ENCODE measurements at places on chromosomes 16 and 17.
A peak's percentile ranks its signal among the peaks of the same experiment; 100 is the strongest.

DNA sequence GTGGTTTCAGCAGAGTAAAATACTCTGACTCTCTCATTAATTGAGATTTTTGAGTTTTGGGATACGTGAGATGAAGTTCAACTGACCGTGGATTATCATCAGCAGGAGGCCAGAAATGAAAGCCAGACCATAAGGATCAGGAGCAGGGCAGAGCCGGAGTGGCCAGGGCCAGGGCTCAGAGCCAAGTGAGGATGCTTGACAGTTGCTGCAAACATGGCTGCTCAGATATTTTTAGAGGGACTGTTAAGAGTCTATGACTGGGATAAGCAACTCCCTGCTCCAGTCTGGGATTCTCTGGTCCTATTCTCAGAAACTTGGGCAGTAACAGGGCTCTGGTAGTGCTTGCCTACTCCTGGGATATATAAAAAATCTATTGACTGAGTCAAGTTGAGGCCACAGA is 17.6 kb upstream of the CDH13 start:
- no peak for DNase-seq

DNA sequence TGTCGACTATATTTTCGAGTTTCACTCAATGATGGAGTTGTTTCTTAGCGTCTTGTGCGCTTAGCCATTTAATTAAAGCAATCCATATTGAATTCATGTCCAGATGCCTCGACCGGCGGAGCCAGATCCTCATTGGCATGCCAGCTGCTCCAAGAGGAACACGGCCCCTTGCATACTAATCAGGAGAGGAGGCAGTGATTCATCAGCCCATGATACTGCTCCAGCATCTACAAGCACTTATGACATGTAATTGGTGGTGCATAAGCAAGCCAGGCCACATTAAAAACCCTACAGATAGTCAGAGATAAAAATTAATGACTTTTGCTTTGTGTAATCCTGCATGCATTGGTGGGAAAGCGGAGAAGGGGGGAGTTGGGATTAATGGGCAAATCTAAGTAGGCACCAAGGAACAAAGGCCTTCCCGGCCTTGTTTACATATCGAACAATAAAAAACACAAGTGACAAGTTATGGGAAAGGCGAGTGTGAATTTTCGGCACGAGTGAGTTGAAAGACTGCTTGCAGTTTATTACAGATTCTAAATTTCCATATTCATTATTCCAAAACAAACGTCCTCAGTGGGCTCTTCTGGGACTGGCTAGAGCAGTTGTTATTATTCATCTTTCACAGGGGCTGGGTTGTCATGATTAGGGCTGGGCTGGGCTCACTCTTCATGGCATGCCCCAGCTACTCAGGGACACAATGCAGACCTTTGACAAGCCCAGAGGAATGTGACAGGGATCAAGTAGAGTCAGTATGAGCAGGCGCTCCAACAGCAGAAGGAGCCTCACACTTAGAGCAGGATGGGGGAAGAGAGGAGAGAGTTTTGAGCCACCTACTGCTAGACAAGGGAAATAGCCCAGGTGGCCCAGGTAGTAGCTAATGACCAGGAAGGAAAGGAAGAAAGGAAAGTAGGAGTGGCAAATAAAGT is 281.7 kb upstream of the ZFHX3 start:
- DNase-seq = no peak

GRCh38 chr17:53150101-53150698 is 672.5 kb upstream of the KIF2B start:
- no peak for DNase-seq

DNA sequence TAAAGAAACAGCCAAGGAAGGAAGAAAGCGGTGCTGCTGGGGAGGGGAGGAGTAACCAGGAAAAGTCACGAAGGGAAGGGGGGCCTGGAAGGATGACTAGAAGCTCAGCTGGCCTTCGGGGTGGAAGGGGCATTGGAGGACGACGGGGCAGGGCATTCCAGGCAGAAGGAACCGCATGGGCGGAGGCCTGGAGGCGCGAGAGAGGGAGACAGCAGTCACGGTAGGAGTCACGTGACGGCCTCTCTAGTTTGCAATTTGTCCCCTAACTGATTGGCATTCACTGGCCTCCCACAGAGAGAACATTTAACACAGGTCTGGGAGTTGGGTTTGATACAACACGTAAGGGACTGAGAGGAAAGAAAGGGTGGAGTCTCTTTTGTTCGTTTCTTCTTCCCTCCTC is 63.9 kb downstream of the RTN4RL1 start:
- no peak for DNase-seq

GRCh38 chr17:6711081-6711674 is 2.0 kb downstream of the SLC13A5 start:
- no peak for DNase-seq

- no peak for DNase-seq
Observed at GRCh38 chr17:67666028-67666427, 51.7 kb upstream of the NOL11 start.

GRCh38 chr17:74604761-74605160 is 12.7 kb upstream of the CD300LD start:
- DNase-seq = no peak

GRCh38 chr17:8147141-8147804 is 4.9 kb downstream of the PER1 start:
- no peak for DNase-seq

- no peak for DNase-seq
Observed at GRCh38 chr16:24729951-24730815, 732 bp downstream of the TNRC6A start.

- DNase-seq = no peak
Observed at GRCh38 chr17:80937462-80938381, 53.9 kb upstream of the CHMP6 start.

DNA sequence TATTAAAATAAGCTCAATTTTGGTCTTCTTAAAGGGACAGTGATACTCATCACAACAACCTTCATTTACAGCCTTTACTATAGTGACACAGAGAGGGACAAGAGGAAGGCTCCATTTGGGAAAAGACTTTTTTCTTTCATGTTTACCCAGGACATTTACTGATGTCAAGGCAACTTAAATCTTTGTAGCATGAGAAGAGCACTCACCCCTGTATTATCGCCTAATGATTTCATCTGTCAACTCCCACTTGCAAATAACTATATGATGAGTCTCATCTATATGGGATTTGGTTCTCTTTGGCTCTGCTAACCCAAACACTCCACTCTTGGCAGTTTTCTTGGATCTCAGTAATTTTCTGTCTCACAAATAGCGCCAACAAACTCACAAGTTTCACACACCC is 24.1 kb downstream of the BLMH start:
- no peak for DNase-seq

- DNase-seq = no peak
Observed at GRCh38 chr16:66481943-66482390, 54.9 kb downstream of the BEAN1 start.

GRCh38 chr17:6669479-6670212 is 18.1 kb downstream of the C17orf100 start:
- no peak for DNase-seq

DNA sequence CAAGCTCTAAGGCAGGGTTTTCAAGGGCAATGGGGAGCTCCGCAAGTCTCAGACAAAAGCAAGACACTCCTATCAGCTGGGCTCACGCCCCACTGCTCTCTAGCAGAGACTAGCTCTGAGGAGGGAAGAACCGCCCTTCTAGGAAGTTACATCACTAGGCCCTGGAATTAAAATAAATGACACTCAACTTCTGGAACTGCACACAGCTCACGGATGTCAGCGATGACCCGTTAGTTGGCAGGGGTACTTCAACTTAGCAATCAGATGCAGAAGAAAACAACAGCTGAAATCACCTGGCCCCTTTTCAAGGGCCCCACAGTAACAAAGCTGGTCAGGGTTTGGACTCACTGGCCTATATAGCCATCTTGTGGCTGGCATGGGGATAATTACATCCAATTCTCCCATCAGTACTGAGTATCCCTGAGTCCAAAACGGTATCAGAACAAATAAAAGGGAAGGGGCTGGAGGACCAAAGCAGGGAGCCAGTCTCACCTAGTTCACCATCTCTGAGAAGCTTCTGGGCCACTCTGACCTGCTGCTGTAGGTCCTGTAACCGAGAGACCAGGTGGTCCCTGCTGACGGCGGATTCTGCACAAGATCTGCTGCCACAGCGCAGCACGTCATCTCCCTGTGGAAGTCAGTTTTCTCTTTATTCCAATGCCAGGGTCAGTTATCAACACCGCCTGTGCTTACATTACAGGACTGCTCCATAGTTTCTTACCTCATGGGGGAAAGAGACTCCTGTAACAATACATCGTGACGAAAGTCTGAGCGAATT is 22.2 kb downstream of the SERPINF1 start:
- no peak for DNase-seq

GRCh38 chr17:50793007-50793406 is 25.7 kb upstream of the ANKRD40CL start:
- DNase-seq = no peak

DNA sequence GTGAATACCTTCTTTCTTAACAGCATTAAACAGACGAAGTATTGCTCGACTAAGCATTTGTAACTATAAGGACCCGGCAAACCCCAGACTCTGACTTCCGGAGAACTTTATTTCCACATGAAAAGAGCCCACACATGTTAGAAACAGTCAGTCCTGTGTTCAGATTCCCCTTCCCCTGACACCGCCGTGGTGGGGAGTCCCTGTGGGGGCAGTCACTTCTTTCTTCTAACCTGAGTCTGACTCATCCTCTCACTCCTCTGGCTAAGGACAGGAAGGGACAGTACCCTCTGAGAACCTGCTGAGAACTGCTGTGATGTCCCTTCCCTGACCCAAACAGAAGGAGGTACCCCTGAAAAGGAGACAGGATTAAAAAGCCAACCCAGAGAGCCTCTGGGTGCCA is 165.1 kb downstream of the XYLT1 start:
- DNase-seq = no peak

GRCh38 chr16:19175492-19176262 is 7.6 kb downstream of the SYT17 start:
- DNase-seq = no peak

- no peak for DNase-seq
Observed at GRCh38 chr17:48549914-48550501, 5.1 kb upstream of the HOXB2 start.

DNA sequence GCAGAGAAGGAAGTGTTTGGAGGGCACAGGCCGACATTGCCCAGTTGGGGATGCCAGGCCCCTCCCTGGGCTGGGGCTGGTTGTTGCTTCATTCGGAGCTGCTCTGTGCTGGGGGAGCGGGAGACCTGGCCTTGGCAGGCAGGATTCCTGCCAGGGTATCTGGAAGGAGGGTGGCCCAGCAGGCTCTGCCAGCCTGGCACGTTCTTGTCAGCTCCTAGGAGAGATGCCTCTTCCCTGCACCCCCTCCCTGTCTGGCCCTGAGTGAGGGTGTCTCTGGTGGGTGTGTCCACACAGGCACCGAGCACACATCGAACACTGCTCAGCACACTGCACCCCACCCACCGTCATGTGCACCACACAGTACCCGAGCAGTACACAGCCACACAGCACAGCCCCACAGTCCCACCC is 35.2 kb downstream of the ARHGAP23 start:
- DNase-seq = no peak

DNA sequence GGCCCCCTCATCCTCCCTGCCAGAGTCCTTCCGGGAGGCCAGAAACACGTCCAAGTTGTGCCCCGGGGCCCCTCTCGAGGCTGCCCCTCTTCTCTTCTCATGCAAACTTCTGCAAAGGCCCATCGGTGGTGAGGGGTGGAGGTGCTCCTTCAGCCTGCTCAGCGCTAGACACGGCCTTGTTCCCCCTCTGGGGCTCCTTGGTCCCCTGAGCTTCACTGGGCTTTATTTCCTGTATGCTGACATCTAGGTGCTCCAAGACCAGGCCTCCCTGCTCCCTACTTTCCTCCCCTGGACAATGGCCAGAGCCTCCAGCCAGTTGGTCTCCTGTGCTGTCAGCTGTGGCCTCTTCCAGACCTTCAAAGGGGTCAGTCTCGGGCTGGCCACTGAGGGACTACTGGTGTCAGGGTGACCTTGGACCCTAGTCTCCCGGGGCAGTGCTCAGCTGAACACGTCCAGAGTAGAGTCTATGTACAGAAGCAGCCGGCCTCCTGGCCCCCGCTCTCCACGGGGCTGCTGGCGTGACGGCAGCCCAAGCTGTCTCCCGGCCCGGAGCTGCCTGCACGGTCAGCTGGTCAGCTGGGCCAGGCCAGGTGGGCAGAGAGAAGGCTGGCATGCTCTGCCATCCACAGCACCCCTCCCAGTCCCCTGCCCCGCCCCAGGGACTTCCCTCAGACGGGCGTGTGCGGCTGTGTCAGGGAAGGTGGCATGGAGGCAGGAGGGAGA is 1.7 kb upstream of the PRR35 start:
- DNase-seq = no peak

DNA sequence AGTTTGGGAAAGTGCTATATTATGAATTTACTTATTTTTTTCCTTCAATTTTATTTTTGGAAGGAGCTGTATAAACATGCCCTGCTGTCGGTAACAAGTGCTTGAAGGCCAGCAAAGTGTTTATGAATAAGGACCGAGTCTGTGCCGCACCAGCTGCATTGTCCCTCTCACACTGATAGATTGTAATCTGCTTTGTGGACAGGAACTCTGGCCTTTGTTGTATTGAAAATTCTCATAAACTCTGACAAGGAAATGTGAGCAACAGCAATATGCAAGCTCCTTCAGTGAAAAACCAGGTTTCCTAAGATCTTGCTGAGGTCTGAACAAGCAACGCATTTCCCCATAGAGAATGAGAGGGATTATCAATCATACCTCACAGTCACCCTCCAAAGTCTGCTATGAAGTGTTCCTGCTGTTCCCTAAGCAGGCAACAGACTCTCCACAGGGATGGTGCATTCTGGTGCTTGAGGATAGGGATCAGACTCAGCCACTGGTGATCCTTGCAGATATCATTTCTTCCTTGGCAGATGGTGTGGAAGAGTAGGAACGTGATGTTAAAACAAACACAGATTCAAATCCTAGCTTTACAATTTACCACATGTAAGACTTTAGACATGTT is 109.6 kb downstream of the KCNJ2 start:
- no peak for DNase-seq

- no peak for DNase-seq
Observed at GRCh38 chr17:39706921-39707337, 7.1 kb downstream of the ERBB2 start.

DNA sequence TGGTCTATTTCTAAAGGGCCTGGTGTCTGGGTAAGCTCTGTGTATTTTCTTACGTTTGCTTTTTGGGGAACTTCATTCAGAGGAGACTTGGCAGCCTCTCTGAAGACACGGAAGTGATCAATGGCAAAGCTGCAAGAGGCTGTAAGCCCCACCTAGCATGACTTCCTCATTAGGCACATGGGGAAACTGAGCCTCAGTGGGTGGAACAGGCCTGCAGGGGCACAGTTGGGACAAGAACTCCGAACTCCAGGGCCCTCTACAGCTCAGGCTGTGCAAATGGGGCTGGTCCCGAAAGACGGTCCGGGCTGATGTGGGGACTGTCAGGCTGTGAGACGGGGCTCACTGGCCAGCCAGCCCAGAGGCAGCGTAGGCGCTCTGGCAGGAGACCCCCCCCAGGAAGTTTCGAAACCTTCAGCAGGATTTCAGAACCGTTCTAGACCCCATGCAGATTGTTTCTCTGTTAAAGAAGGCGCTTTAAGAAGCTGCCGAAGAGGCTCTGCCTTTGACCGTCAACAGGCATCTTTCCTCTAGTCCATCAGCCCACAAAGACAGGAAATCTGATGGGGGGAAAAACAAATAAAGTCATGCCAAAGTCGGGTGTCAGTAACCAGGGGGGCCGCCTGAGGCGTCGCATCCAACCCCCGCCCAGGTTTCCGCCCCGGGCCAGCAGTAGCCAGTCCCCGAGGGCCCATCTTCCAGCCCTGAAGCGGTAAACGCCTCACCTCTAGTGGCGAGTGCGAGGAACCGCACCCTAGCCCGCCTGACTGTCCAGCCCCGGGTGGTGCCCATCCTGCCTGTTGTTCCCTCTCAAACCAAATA is 79.8 kb upstream of the TBC1D3K start:
- DNase-seq = peak; percentile 15

- peak; percentile 44 for DNase-seq
Observed at GRCh38 chr16:69396187-69397061, 10.6 kb upstream of the TERF2 start.
